HCT116 (cell line): ENCODE measurements at places on chromosomes 11 and 22. TPM values are rescaled to one million over a fixed set of nuclear protein-coding genes. Genes with fewer than 3 reads are reported as not detected.
A peak's percentile ranks its signal among the peaks of the same experiment; 100 is the strongest.

Gene DEUP1
- not detected for total RNA-seq

Gene SYT9
- total RNA-seq, result not detected

Gene UBQLNL
- total RNA-seq, result not detected

Gene OR11H1
- not detected for total RNA-seq

DNA sequence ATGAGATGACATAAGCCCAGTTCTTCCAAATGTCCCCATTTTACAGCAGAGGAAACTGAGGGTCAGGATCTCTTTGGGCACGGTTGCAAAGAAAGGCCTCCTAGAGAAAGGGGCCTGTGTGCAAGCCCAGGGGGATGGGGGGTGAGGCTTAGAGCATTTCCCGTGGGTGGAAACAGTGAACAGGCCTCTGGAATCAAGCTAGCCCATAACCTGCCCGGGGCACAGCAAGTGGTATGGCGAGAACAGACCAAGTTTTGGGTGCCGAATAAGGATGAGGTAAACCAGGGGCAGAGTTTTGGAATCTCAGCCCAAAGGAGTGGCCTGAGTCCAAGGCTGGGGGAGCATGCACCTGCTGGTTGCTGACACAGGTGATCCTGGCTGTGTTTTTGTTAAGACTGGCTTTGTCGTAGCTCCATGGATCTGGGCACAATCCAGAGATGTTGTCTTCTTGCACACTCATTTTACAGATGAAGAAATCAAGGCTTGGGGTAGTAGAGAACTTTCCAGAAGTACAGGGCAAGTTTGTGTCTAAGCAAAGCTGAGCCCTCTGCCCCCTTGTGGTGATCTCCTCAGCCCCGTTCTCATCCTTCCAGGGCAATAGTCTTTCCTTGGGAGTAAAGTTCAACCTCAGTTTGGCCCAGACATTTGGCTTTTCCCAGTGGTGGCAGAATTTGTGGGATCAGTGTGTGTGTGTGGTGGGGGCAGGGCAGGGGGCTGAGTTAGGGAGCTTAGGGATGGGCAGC lies 53.5 kb upstream of the MYEOV start:
- H3K27ac ChIP-seq, result no peak overlapping the region
- peak; percentile 18 for DNase-seq
- no peak overlapping the region for H3K4me3 ChIP-seq
- H3K4me1 ChIP-seq, result no peaks in the 10 kb centered on the region
- H3K27me3 ChIP-seq, result no peaks in the 10 kb centered on the region

DNA sequence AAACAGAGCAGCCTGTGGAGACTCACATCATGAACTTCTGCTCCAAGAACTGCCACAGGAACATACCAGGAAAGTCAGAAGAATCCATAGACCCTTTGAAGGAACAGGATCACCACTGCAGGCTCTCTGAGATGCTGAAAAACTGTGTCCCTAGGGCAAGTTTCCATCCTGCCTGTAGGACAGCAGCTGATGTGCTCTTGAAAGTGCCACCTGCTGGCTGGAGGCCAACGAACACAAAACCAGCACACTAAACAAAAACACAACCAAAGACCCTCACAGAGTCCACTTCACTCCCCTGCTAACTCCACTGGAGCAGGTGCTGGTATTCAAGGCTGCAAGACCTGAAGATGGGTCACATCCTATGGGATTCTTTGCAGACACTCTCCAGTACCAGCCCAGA lies 12.0 kb upstream of the NXPE1 start:
- no peaks in the 10 kb centered on the region for H3K4me1 ChIP-seq
- H3K4me3 ChIP-seq, result no peak overlapping the region
- no peaks in the 10 kb centered on the region for H3K27me3 ChIP-seq
- H3K36me3 ChIP-seq, result no peaks in the 10 kb centered on the region
- DNase-seq, result no peak

DNA sequence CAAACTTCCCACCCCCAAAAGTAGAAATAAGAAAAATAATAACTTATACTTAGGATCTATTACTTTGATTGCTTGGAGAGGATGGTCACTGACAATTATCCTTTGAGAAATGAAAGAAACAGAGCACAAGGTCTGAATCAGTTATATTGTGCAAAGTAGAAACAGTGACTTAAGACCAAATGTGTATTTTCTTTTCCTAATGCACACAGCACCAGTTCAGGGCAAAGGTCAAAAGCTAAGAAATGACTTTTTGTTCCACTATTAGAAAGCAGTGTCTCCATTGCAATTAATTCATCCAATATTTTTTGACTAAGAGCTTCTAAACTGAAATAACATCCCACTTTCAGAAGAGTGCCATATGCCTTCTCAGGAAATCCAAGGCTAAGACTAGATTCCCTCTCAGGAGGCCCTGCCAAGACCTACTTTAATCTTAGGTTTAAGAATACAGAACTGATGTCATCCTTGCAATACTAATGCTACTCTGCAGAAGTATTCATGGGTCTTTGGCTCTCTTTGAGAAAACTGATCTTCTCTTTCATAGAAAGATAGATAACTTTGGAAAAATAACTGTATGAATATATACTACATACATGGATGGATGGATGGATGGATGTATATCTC lies 147.0 kb downstream of the APOL5 start:
- no peaks in the 10 kb centered on the region for H3K36me3 ChIP-seq
- peaks cover 13% of the 10 kb centered on the region for H3K4me1 ChIP-seq
- no peaks in the 10 kb centered on the region for H3K27me3 ChIP-seq
- no peak overlapping the region for H3K27ac ChIP-seq
- no peak for DNase-seq

DNA sequence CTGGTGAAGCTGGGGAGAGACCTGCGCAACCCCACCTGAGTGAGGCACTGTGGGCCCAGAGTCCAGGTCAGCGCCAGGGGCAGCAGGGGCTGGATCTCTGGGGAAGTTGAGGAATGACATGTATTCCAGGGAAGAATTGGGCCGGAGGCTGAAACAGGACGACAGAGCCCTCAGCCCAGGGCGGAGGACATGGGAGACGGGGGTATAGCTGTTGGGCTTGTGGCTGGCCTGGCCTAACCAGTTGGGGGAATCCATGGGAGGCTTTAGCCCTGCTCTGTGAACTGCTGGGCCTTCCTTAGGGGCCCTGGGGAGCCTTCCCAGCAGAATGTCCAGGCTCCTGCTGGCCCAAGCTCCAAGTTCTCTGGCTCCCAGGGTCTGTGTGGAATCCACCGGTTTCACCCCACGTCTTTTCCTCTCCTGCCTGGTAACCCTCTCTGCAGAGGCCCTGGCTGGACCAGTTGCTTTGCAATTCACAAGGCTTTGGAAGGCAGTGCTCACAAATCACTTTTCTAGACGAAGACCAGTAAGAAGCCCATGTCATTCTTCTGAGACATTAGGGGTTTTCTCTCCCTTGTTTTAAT lies 50.4 kb upstream of the KCNQ1OT1 start:
- no peak for DNase-seq
- no peak overlapping the region for H3K27ac ChIP-seq
- H3K4me1 ChIP-seq, result peaks cover 9% of the 10 kb centered on the region
- no peaks in the 10 kb centered on the region for H3K36me3 ChIP-seq
- no peaks in the 10 kb centered on the region for H3K27me3 ChIP-seq

- H3K27me3 ChIP-seq, result no peaks in the 10 kb centered on the region
- H3K4me1 ChIP-seq, result no peaks in the 10 kb centered on the region
- no peak overlapping the region for H3K4me3 ChIP-seq
- no peak overlapping the region for H3K27ac ChIP-seq
Observed at GRCh38 chr11:21485006-21485405, 707.9 kb upstream of the ANO5 start.

DNA sequence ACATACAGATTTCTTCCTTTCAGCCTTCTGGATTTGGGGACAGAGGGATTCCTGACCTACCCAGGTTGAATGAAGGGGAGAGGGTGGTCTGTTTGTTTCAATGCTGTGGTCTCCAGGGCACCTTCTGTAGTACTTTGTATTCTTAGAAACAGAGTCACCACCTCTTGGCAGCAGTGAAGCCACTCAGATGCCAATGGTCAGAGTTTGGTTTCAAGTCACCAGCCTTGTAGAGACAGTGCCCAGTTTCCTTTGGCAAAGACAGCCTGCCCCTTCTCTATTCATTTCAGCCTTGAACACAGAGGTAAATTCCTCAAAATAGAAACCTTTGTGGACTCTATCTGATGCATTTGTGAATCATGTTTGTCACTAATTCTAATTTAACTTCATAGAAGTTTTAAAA lies 111.7 kb upstream of the RASSF10 start:
- H3K27me3 ChIP-seq, result no peaks in the 10 kb centered on the region
- H3K4me3 ChIP-seq, result no peak overlapping the region
- no peak overlapping the region for H3K27ac ChIP-seq
- no peak for DNase-seq

DNA sequence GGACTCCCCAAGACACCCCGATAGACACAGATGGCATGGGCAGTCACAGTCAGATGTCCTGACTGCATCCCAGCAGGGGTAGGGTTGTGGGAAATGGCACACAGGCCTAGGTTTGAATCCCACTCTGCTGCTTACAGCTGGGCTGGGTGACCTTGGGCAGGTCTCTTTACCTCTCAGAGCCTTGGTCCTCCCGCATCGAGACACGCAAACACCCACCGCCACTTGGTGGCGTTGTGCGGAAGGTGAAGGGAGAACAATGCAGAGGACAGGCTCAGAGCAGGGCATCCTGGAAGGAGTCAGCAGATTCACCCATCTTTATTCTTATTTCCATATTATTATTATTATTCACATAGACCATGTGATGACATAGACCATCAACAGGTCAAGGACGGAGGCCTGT lies 140.5 kb downstream of the MIAT start:
- no peak overlapping the region for H3K4me3 ChIP-seq
- no peaks in the 10 kb centered on the region for H3K27me3 ChIP-seq
- H3K27ac ChIP-seq, result no peak overlapping the region
- no peaks in the 10 kb centered on the region for H3K36me3 ChIP-seq
- H3K4me1 ChIP-seq, result no peaks in the 10 kb centered on the region

- peaks cover 12% of the 10 kb centered on the region; the same call in 1 of the 2 replicates for H3K27me3 ChIP-seq
- H3K4me3 ChIP-seq, result no peak overlapping the region
- H3K4me1 ChIP-seq, result no peaks in the 10 kb centered on the region
- DNase-seq, result no peak
- H3K36me3 ChIP-seq, result no peaks in the 10 kb centered on the region
Observed at GRCh38 chr11:111115890-111116289, 129.6 kb upstream of the POU2AF2 start.

DNA sequence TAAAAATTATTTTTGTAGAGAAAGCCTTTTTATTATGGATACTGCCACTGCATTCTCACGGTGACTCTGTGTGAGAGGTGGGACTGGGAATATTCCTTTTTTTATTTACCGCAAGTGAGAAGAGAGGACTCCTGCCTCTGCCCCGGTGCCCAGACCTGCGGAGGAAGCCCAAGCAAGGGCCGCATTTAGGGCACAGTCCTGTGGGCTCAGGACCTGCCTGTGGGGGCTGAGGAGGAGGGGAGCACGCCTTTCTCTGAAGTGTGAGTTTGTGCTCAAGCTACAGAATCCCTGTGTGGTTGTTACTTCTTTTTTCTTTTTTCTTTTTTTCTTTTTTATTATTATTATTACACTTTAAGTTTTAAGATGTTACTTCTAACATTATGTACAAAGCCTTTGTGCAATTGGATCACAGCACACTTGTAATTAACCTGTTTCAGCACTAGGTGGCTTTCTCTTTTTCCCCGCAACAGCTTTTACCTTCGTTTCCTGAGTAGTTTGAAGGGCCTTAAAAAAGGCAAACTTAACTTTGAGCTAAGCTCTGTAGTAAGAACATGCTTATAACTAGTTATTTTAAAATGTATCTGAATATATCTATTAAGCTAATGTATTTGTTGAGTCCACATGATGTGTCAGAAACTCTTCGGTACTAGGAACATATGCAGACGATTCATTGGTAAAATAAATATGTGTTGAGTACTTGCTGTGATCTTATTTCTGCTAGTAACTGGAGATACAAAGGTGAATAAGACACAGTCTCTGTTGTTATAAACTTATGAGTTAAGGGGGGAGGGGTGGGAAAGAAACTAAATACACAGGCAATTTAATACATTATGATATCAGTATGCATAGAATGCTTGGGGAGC lies 18.3 kb downstream of the AMOTL1 start:
- H3K27ac ChIP-seq, result no peak overlapping the region
- H3K27me3 ChIP-seq, result no peaks in the 10 kb centered on the region
- DNase-seq, result no peak
- no peaks in the 10 kb centered on the region for H3K36me3 ChIP-seq
- H3K4me3 ChIP-seq, result no peak overlapping the region

DNA sequence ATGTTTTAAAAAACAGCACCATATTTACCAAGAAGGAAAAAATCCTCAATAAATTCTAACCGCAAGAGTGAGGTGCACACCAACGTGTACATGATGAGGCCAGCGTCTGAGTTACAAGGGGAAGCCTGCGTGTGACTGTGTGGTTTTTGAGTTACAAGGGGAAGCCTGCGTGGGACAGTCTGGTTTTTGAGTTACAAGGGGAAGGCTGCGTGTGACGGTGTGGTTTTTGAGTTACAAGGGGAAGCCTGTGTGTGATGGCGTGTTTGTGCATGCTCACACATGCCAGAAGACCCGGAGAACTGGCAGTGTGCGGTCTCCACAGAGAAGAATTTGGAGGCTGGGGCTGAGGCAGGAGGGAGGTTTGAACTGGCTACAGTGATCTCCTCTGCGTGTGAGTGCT lies 1376.4 kb downstream of the TBC1D22A start:
- peaks cover 14% of the 10 kb centered on the region; the same call in 1 of the 2 replicates for H3K27me3 ChIP-seq
- no peak overlapping the region for H3K4me3 ChIP-seq
- no peak for DNase-seq

- DNase-seq, result peak; percentile 22
- H3K4me3 ChIP-seq, result no peak overlapping the region
- 0 out of 2 replicates have a peak, but pooled peaks cover 2% of the 10 kb centered on the region for H3K4me1 ChIP-seq
- no peaks in the 10 kb centered on the region for H3K36me3 ChIP-seq
- no peak overlapping the region for H3K27ac ChIP-seq
Observed at GRCh38 chr11:19279451-19279850, 38.7 kb upstream of the E2F8 start.

- peaks cover 41% of the 10 kb centered on the region for H3K27me3 ChIP-seq
- H3K27ac ChIP-seq, result no peak overlapping the region
- no peak for DNase-seq
Observed at GRCh38 chr11:114080219-114080618, 20.7 kb downstream of the ZBTB16 start.

GRCh38 chr22:50010676-50011446 lies 1.7 kb downstream of the IL17REL start:
- H3K27ac ChIP-seq, result no peak overlapping the region
- no peak overlapping the region for H3K4me3 ChIP-seq
- no peaks in the 10 kb centered on the region for H3K27me3 ChIP-seq
- no peaks in the 10 kb centered on the region for H3K4me1 ChIP-seq
- no peak for DNase-seq

DNA sequence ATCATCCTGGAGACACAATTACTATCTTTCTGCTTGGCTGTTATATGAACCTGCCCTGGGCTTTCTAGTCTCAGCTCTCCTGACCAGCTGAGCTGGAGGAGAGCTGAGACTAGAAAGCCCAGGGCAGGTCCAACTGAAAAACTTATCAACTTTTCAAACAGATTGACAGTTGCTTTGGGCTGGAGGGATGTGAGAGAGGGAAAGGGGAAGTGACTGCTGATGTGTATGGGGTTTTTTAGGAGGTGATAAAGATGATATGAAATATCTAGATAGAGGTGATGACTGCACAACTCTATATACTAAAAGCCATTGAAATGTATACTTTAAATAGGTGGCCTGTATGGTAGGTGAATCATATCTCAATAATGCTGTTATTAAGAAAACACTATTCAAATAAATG lies 60.2 kb upstream of the CHRM4 start:
- no peaks in the 10 kb centered on the region for H3K4me1 ChIP-seq
- no peaks in the 10 kb centered on the region for H3K36me3 ChIP-seq
- H3K27ac ChIP-seq, result no peak overlapping the region
- H3K4me3 ChIP-seq, result no peak overlapping the region
- no peaks in the 10 kb centered on the region for H3K27me3 ChIP-seq
- DNase-seq, result no peak
